ENCODE measurements at places on chromosomes 4 and X.

- DNase-seq: no peak
These were observed 13.7 kb downstream of the IRF2 start for GRCh38 chr4:184460499-184461285.

GRCh38 chr4:11367371-11367770 is 61.3 kb downstream of the HS3ST1 start:
- DNase-seq: peak; percentile 47

DNA sequence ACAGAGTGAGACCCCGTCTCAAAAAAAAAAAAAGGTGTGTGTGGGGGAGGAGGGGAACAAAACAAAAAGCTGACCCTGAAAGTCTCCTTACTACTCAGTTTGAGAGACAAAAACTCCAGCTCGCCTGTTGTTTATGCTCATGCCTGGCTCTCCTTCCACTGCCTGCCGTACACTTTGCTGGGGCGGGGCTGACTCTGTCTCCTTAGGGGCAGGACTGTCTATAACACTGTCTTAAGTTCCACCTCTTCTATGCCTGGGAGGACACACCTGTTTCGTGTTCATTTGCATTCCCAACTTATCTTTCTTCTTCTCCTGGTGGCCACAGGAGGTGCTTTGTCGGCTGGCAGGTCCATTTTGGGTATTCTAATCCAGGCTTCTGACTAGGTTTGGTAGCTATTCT is 81.4 kb downstream of the MTNR1A start:
- no peak for DNase-seq

GRCh38 chr4:147182041-147182440 is 236.4 kb upstream of the TTC29 start:
- DNase-seq: no peak

- DNase-seq: no peak
These were observed 1.6 kb downstream of the PCDH10 start for GRCh38 chr4:133150486-133151340.

GRCh38 chr4:150619042-150619441 is 37.1 kb downstream of the MAB21L2 start:
- no peak for DNase-seq

Measured in NCI-H1105 treated with DMSO at 0.1 percent for 48 hours (cell line).